Right kidney (tissue), 9 donors: ENCODE measurements at places on chromosomes 5 and 9.
A peak's percentile ranks its signal among the peaks of the same experiment; 100 is the strongest.

- DNase-seq: no peak
Measured at GRCh38 chr5:110880413-110880812, 141.6 kb downstream of the SLC25A46 start.

DNA sequence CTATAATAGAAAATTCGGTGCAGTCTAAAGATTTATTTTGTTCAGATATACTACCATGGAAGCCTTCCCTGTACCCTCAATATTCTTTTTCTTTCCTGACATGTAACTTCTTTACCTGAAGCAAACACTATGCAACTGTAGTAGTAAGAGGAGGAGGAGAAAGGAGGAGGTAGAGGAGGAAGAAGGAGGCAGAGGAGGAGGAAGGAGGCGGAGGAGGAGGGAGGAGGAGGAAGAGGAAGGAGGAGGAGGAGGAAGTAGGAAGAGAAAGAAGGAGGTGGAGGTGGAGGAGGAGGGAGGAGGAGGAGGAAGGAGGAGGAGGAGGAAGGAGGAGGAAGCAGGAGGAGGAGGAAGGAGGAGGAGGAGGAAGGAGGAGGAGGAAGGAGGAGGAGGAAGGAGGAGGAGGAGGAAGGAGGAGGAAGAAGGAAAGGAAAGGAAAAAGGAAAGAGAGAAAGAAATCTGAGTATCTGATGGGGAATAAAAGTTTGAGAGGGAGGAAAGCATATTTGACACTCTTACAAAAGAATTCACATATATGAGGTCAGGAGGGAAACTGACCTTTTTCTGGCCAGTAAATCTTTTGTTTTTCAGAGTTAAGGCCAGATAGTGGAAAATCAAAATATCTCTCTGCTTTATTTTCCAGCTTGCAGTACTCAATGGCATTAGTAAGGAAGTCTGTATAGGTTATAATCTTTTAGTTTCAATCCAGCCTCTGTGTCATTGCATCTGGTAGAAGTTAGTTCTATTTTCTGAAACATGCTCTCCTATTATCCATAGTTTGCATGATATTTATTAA lies 114.5 kb upstream of the LPAR1 start:
- no peak for DNase-seq

GRCh38 chr5:9165546-9165945 lies 380.3 kb downstream of the SEMA5A start:
- DNase-seq: no peak

GRCh38 chr9:37200433-37201005 lies 80.1 kb downstream of the ZCCHC7 start:
- peak; percentile 9 for DNase-seq

GRCh38 chr5:2832394-2832793 lies 80.9 kb upstream of the IRX2 start:
- DNase-seq: no peak

GRCh38 chr5:10091701-10092100 lies 158.0 kb downstream of the ATPSCKMT start:
- DNase-seq: no peak

DNA sequence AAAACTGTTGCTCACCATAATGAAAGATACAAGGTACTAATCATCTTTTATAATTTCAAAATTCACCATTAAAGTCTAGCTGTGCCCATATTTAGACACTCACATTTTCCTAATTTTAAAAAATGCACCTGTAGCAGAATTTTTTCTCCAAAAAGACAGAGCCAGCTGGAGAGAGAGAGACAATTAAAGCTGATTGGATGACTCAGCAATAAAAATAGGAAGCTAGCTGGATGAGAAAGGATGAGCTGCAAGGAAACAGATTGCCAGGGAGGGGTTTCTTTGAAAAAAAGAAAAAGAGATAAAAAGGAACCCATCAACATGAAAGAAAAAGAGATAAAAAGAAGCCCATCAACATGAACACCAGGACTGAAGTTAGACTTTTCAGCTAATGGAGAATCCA lies 73.8 kb downstream of the HCN1 start:
- DNase-seq: no peak
